Stimulated activated CD8-positive, alpha-beta memory T cell treated with anti-CD3 and anti-CD28 coated beads, Interleukin-2, amount 100 ng/mL, for 1 hour (primary cell): ENCODE measurements at places on chromosomes 11 and 22.

DNA sequence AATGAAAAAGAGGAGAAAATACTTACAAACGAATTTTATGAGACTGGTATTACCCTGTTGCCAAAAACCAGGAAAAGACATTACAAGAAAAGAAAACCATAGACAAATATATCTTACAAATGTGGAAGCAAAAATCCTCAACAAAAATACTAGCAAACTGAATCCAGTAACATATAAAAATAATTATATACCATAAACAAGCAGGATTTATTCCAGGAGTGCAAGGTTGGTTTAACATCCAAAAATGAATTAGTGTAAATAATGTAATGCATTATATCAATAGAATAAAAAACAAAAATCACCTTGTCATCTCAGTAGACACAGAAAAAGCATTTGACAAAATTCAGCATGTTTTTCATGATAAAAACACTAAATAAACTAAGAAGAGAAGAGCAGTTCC lies 7.3 kb downstream of the NF2 start:
- no peak for DNase-seq

- no peak for DNase-seq
Observed at GRCh38 chr11:69437001-69437875, 44.2 kb upstream of the LINC01488 start.

- DNase-seq = no peak
Observed at GRCh38 chr22:26709617-26710390, 52.4 kb downstream of the MIAT start.

- no peak for DNase-seq
Observed at GRCh38 chr11:36713715-36714114, 115.7 kb upstream of the RAG2 start.

- DNase-seq = no peak
Observed at GRCh38 chr11:62400760-62401159, 18.1 kb upstream of the SCGB1A1 start.

DNA sequence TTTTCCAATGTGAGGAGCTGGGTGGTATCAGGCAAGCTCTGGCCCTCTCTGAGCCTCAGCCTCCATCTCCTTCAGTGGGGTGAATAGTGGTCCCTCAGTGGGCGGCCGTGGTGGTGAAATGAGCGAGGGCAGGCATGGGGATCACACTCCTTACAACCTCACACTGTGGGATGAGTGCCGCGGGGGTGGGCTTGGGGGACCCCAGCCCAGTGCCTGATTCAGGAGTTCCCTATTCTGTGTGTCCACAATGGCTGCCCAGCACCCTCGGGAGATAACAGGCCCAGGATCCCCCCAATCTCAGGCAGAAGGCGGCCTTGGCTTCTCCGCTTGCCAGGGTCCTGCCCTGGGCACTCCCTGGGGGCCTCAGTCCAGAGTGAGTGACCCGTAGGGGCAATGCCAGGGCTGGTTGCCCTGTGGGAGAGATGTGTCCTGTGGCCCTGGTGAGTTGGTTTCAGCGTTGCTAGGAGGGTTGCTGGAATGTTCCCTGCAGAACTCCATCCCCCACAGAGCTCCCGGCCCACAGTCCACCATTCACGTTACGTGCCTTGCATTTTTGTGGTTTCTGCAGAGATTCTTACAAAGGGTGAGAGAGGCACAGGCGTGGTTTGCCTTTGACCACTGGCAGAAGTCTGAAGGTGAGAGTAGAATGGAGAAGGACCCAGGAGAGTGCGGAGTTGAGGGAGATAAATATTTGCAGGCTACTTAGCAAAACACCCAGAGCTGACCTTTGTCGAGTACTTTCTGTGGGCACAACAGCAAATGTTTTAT lies 2.9 kb downstream of the ALDH3B1 start:
- DNase-seq = no peak

GRCh38 chr11:47233989-47234668 lies 14.5 kb downstream of the ACP2 start:
- DNase-seq = no peak

- peak; percentile 17 for DNase-seq
Observed at GRCh38 chr11:58575377-58576020, at the start of gene LPXN. Gene LPXN, minus strand, starts transcription at chr11:58575856. Its CDS starts 84 bp downstream, at chr11:58575772.

DNA sequence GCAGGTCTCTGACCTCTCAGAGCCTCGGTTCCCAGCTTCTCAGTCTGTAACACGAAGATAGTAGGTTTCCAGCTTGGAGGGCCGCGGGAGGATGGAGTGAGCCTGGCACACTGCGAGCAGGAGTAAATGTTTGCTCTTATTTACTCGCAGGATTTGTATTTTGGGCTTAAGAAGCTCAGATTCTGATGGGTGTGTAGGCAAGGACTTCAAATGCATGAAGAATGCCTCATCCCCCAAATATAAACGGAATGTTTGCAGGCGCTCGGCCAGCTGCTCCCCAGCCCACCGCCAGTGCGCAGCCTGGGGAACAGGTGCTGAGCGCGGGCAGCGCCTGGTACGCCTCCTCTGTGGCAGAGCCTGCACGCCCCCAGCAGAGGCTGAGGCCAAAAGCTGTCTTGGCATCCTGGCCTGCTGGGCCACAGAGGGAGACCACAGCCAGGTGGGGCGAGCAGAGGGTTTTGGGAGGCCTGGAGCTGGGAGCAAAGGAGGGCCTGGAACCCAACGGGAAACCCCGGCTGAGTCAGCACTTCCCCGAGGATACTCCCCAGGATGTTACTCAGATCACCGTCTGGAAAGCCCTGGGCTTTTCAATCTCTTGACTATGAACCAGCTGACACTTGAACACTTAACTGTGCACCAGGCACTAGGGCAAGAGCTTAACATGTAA lies 9.4 kb downstream of the EHD1 start:
- no peak for DNase-seq

DNA sequence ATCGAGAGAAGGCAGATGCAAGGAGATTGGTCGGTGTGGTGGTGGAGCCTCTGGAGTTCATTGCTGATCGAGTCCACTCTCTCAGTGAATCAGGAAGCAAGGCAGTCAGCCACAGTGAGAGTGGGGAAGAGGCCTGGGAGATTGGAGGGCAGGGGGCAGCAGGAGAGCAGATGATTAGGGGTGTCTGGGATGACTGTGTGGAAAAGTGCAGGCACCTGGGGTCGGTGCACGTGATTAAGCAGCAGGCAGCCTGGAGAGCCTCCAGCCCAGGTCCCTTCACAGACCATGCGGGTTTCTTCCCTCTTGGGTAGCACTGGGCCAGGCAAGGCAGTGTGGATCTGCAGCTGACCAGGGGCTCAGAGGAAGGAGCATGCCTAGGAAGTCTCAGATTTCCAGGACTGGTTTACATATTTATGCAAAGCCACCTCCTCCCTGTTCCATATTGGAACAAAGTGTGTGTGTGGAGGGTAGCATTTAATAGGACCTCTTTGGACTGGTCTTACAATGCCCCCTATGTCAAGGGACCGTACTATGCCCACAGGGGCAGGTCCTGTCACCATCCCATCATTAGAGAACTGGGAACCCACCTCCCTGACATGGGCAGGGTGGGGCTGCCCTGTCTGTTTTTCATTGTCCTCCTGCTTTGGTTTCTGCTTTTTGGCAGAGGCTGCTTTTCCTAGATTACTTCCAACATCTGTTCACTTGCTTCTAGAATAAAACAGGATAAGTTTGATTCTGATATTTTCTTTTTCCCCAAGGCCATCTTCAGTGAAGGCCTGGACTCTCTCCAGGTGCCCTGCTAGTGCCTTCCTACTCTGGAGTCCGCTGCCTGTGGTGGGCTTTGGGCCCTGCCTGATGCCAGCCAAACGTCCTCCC lies 14.0 kb upstream of the GDPD5 start:
- no peak for DNase-seq

- DNase-seq = no peak
Observed at GRCh38 chr11:76955459-76956114, 78.6 kb upstream of the B3GNT6 start.

DNA sequence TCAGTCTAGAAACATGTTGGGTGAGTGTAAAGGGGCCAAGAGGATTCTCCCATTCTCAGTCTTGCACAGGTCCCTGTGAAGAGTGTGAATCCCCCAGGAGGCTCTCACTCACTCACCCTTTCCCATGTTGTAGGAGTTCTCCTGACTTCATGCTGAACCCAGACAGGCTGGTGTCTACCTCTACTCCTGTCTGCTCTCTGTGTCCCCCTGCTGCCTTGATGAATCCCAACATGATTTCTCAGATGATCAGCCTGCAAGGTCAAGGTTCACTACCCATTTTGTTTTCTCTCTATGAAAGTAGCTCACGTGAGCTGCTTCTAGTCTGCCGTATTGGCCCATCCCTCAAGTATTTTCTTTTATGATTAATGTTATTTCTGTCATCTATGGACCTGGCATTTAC lies 500.6 kb downstream of the ETS1 start:
- DNase-seq = no peak

DNA sequence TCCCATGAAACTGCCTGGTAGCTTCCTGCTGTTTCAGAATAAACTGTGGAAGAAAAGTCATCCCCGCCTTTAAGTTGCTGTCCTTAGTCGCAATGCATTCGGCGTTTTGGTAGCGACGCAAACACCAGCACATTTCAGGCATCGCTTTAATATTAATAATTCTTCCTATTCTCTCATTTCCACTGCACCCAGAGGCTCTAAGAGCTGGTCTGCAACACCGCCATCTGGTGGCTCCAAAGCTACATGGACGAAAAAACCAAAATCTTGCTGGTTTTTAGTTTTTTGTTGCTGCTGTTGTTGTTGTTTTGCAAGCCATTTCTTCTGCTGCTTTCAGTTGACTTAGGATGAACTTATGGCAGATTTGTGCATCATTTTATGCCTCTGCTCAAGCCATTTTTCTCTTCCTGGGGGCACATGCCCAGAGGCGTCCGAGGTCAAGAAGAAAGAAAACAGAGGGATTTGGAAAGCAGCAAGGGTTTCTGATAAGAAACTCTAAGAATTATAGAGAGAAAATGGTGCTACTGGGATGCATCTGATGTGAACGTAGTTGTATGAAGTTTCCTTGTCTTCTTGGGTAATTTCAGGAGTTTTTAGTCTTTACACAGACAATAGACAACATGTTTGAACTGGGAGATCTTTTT lies 345.4 kb upstream of the KIRREL3 start:
- no peak for DNase-seq

- DNase-seq = no peak
Observed at GRCh38 chr11:86274503-86274902, 27.5 kb upstream of the HIKESHI start.

DNA sequence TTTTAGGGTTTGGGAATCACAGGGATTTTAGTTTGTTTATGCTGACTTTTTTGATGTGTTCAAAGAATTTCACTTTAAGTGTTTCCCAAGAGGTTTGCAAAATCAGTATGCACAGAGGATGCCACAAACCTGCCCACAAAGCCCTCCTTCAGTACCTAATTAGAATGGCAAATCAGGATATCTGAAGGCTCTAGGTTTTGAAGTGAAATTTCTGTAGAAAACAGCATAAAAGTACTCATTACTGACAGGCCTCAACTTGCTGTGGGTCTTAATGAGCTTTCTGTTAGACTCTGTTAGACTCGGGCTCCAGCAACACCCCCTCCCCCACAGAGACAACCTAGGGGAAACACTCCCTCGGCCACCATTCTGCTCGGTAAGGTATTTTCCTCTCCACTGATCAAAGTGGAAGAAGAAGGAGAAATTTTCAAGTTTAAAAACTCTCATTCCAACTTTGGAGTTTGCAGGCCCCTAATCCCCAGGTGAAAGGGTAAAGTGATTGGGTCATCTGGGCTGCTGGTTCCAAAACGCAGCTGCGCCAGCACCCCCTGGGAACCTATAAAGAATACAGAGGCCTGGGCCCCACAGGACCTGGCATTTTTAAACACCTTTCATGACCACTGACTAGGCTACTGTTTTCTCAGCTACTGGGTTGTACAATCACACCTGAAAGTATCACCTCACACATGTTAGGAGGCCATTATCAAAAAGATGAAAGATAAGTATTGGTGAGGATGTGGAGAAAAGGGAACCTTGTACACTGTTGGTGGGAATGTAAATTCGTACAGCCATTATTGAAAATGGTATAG lies 67.5 kb downstream of the PLEKHA7 start:
- DNase-seq = no peak
